NCI-H774 (cell line): ENCODE measurements at places on chromosomes 4 and X.

DNA sequence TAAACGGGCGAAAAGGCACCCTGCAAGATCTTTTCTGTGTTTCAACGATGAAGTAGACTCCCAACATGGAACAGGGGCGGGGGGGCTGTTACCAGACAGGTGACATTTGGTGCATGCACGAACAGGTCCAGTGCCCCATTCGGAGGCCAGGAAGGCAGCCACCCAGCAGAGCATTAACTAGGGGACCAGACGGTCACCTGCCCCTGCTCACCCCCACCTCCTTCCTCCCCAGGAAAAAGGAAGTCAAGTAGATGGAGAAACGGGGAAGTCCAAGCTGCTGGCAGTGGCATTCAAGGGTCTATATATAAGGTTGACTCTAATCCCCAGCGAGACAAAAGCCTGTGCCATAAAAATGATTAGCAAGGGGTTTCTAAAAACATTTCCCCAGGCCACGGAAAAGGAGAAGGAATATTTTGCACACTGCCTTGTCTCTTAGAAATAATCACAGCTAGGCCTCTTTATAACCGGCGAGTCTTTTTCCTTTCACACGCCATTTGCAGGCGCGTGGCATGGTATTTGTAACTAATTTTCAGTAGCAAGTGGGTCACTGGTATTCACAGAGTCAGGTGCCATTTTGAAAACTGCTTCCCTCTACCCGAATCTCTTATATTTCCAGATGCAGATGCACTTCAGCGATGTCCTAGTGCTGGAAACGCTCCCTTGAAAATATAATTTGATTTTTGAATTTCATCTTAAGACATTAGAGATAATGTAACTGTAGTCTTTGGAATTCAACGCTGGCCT lies 1.2 kb upstream of the TMSB4X start:
- no peak for DNase-seq

DNA sequence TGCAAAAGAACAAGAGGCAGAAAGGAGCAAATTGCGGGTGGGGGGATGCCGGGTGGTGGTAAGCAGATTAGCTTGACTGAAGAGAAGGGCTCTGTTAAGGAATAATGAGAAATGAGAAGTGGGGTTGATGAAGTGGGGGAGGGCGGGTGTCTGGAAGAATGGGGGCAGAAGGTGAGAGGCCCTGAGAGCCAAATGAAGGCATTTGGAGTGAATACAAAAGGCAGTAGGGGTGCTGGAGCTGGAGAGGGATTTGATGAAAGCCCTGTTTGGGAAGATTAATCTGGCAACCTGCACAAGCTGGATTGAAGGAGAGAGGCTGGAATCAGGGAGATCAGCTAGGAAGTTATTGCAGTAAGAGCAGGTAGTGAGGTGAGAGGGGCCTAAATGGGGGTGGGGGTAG lies 82.1 kb downstream of the GUCY2F start:
- no peak for DNase-seq

DNA sequence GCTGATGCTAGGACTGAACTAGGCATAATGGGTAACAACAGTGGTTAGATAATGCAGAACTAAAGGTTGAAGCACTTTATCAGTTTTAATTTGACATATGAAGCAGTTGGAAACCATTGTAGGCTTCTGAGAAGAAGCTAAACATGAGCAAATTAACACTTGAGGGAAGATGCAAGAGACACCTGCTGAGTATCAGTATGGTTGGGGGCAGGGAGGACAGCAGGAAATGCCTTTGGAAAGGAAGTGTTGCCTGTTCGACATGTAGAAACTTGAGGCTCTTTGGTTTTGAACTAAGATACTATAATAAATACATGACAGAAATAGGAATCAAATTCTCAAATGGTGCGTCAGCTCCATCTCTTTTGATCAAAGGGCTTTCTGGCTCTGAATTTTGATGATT lies 115.6 kb downstream of the FHIP1A start:
- DNase-seq: no peak

- DNase-seq: no peak
These were observed 873.2 kb upstream of the NDST4 start for GRCh38 chr4:115986573-115986972.

DNA sequence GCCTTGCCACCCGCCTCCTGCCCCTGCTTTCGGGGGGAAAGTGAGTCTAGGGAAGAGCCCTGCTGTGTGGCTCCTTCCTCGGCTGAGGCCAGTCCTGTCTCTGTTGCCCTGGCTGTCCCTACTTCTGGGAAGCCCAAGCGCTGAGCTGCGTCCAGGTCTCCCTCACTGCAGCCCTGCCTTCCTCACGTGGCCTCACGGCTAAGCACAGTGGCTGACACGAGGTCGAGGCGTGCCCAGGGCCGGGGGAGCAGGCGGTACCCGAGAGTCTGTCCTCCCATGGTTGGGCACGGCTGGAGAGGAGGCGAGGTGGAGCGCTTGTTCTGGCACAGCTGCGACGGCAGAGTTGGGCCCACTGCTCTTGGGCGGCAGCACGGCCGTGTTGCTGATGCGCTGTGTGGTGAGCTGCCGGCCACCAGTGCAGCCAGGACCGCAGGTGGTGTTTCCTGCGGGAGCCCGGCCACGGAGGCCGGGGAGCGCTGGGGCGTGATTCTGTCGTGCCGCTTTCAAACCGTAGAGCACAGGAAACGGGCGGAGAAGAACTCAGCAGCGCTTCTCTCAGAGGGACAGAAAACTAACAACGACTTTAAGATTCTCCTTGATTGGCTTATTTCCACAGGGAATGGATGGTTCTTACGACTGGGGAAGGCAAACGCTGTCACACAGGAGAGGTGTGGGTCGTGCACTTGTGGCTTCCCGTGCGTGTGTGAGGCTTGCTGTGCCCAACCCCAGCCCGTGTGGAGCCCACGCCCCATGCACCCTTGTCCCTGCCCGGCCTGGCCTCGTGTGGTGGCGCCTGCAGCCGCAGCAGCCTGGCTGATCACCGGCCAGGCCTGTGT lies 21.3 kb downstream of the MAEA start:
- no peak for DNase-seq

- no peak for DNase-seq
These were observed 49.1 kb downstream of the ABCG2 start for GRCh38 chr4:88109123-88109881.

- DNase-seq: no peak
These were observed 1.8 kb downstream of the CCNI start for GRCh38 chr4:77073981-77074380.

- no peak for DNase-seq
These were observed 4.0 kb downstream of the C4orf46 start for GRCh38 chr4:158667651-158668198.

DNA sequence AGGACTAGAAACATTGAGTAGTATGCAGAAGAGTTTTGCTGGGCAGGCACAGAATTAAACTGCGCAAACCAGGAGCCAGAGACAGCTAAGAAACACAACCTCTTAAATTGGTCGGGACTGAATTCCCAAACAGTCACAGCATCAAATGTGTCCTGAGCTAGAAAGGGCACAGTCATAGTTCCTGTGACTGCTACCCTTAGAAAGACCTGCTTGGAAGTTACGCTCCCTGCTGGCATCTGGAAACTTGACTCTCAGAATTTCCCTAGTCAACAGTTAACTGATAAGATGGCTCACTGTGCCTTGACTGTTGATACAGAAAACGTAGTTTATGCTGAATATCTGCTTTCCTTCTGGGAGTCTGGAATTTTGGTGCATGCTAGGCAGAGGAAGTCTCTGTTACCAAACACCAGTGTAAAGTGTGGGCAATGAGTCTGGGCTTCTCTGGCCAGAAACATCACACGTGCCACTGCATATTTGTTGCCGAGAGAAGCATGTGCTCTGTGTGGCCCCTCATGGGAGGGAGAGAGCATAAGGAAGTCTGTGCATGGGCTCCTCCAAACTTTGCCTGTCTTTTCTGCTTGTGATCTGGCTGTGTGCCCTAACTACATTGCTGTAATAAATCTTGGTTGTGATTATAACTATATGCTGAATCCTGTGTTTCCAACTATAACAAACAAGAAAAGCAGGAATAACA lies 11.6 kb upstream of the EOLA2 start:
- no peak for DNase-seq

DNA sequence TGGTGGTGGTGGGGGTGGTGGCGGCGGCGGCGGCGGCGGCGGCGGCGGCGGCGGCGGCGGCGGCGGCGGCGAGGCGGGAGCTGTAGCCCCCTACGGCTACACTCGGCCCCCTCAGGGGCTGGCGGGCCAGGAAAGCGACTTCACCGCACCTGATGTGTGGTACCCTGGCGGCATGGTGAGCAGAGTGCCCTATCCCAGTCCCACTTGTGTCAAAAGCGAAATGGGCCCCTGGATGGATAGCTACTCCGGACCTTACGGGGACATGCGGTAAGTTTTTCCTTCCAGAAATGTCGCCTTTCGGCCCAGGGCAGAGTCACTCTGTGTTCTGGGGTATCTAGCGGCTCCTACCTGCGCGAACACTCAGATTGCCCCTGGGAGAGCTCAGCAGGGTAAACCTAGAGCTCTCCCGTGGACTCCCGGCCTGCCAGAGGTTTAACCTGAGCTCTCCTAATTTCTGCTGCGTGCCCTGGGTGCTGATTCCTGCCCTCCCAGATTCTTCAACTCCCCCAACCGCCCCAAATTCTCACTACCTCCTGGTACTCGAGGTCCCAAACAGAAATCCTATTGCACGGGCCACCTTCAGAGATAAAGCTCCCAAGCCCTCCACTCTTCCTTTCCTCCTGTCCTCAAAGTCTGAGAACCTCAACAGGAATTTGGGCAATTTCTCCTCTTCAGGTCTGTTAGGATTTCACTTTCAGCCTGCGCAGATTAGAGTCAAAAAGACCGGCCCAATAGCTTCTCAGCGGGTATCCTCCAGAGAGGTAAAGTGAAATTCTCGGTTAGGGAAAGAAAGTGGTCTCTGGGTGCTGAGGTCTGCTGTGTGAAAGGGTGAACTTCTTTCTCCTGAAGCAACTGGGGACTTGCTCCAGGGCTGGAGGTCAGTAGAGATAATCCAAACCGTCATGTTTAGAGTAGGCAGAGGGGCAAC lies 2.9 kb downstream of the AR start:
- no peak for DNase-seq
